ENCODE measurements at places on chromosomes 1 and 21.

DNA sequence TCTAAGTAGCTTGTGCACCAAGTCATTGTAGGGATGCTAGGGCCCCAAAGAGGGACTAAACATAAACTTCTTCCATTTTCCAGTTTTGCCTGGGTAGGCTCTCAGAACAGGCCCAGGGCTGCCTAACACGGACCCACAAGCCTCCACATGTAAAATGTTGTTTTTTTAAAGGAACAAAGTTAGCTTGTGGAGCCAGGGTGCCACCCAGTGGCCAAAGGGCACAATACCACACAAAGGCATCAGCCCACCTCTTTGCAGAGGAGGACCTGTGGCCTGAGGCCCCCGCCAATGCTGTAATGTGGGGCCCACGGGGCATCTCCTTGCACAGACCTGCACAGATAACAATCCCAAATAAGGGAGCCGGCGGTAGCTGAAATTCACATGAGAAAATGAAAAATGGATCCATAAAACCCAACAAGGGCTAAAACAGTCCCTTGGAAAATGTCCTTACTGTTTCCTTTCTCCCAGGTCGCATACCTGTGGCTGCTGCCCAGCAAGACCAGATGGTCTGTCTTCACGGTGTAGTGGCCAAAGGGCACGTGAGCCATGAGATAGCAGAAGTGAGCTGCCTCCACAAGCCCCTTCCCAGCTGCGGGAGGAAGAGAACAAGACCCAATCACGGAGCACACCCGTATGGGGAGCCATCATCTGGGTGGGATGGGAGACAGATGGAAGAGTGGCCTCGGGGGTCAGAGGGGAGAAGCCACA is 23.8 kb downstream of the SEC16B start:
- DNase-seq: peak; percentile 53

- no peak for DNase-seq
Measured at GRCh38 chr21:45098867-45099266, 24.5 kb downstream of the ADARB1 start.

DNA sequence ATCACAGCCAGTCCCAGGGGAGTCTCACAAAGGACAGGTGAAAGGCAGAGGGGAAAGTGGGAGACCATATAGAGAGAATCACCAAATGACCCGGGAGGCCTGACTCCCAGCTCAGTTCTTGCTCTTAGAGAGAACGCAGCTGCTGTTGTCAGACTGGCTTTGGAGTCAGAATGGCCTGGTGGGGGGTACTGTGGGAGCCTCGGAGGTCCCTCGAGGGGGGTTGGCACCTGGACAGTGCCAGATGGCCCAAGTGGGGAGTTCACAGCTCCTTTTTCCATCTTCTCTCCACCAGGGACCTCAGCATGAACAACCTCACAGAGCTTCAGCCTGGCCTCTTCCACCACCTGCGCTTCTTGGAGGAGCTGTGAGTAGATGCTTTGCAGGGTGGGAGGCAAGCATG is 31.5 kb downstream of the LGR6 start:
- DNase-seq: no peak

DNA sequence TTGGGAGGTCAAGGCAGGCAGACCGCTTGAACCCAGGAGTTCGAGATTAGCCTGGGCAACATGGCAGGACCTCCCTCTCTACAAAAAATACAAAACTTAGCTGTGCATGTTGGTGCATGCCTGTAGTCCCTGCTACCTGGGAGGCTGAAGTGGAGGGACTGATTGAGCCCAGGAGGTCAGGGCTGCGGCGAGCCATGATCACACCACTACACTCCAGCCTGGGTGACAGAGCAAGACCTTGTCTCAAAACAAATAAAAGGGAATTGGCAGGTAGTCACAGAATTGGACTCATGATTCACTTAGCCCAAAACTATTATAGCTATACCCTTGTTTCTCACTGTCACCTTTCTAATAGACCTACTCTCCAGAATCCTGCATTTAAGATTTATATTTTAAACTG is 5.5 kb downstream of the TADA1 start:
- DNase-seq: no peak

DNA sequence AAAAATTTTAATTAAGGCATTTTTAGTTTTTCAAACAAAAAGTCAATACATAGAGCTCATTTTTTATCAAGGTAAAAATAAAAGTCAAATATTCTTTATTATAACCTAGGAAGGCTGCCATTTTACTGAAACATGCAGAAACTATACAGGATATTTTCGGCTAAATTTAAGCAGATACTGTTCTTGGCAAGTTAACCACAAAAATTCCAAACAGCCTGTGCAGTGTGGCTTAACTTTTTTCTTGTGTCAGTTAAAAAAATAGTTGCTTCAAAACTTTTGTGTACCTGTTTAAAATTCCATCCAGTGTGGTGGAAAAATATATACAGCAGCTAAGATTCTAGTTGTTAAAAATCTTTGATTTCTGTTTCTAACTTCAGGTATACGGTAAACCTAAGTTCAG is 135.0 kb downstream of the ATP5PO start:
- no peak for DNase-seq

GRCh38 chr1:70008660-70009059 is 196.7 kb downstream of the LRRC40 start:
- DNase-seq: no peak

GRCh38 chr1:34924759-34925555 is 4.5 kb downstream of the DLGAP3 start:
- DNase-seq: peak; percentile 33

GRCh38 chr1:164834641-164835040 is 275.7 kb downstream of the PBX1 start:
- no peak for DNase-seq

DNA sequence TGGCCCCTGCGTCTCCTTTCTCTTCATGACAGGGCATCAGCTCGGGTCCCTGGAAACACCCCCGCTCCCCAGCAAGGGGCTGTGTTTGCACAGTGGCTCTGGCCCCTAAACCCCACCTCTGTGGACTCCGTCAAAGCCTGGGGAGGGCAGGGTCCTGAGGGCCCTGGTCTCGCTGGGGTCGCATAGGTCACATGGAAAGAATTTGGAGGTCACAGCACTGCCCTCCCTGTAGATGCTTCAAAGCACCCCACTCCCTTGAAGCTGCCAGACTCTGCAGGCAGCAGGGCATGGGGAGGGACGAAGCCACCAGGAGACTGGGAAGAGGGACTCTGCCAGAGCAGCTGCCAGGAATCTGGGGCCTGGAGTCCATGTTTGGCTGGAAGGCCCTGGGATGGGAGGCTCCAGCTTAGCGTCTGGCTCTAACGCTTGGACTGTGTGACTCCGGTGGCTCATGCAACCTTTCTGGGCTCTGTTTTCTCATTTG is 36.6 kb upstream of the ECE1 start:
- no peak for DNase-seq

DNA sequence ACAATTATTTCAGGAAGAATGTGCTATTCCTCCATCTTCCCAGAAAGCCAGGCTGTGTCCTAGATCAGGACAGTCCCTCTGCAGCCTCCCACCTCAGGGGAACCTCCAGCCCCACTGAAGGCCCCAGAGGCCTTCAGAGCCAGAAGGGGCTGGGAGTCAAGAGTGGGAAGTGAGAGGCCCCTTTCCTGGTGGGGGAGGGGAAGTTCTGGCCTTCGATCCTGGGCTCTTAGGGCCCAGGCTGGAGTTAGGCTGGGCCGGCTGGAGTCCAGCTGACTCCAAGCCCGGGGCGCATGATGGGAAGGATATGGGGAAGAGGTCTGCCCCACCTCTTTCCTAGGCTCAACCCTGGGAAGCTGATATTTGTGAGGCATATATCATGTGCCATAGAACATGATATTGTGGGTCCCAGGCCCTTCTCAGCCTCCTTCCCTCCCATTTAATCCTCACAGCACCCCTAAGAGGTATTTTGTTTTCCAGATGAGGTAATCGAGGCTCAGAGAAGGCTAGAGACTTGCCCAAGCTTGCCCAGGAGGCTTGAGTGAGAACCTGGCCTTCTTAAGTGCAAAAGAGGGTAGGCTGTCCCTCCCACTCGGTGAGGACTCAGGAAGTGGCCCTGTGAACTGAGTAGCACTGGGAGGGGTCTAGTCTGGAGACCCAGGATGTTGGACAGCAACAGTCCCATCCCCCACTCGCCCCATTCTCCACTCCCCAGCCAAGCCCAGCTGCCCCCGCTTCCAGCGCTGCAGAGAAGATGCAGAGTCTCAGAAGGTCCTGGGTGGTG is 18.6 kb upstream of the HSPG2 start:
- no peak for DNase-seq

- no peak for DNase-seq
Measured at GRCh38 chr1:42737986-42738677, 1.9 kb downstream of the CLDN19 start.

- no peak for DNase-seq
Measured at GRCh38 chr1:88035578-88035977, 648.5 kb upstream of the PKN2 start.

DNA sequence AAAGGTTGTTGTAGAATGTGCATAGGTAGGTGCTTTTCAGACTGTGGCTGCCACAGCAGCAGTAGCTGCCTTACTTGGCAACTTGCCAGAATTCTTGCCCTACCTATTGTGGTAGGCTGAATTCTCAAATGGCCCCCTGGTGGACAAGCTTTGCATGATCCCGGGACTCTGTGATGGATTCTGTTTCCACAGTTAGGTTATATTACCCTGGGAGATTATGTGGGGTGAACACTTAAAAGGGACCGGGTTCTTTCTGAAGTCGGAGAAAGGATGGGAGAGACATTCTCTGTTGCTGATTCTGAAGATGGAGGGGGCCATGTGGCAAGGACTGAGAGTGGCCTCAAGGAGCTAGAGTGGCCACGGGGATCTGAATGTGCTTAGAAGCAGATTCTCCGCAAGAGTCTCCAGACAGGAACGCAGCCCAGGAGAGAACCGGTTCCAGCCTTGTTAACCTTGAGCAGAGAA is 32.1 kb upstream of the KCNE1 start:
- peak; percentile 68 for DNase-seq

DNA sequence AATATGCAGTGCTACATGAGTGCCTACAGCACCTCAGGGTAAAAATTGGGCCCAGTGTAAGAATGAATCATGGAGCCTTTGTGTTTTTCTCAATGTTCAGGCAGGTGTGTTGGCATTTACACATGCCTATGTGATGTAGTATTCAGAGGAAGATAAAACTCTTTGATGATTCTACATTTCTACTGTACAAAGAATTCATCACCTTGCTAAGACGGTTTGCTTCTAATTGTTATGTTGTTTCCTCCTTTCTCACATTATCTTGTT is 867.3 kb downstream of the TTLL7 start:
- no peak for DNase-seq

DNA sequence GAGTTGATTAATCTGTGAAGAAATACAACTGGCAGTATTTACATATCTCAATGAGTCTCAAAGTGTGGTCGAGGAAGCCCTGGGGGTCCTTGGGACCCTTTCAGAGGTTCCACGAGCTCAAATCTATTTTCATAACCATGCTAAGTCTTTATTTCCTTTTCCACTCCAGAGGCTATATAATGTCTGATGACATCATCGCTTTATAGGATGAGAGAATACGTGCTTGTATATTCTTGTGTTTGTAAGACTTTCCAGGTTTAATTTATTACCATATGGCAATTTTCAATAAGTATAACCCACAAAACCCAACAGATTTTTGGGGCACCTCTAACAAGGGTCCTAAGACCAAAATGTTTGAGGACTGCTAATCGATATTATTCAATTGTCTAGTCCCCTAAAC is 1.4 kb upstream of the SLC19A2 start:
- no peak for DNase-seq

- DNase-seq: no peak
Measured at GRCh38 chr1:3454811-3455618, 550 bp downstream of the ARHGEF16 start.

GRCh38 chr1:218863987-218864386 is 309.7 kb upstream of the LYPLAL1 start:
- DNase-seq: no peak

DNA sequence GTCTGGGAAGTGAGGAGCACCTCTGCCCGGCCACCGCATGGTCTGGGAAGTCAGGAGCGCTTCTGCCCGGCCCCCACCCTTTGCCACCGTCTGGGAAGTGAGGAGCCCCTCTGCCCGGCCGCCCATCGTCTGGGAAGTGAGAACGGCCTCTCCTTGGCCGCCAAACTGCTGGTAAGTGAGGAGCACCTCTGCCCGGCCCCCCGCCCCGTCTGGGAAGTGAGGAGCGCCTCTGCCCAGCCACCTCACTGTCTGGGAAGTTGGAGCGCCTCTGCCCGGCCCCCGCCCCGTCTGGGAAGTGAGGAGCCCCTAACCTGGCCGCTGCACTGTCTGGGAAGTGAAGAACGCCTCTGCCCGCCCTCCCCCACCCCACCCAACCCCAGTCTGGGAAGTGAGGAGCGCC is 22.6 kb downstream of the KCNH1 start:
- no peak for DNase-seq

GRCh38 chr1:55773211-55773940 is 558.2 kb upstream of the USP24 start:
- DNase-seq: no peak

GRCh38 chr1:239537795-239538194 is 151.4 kb downstream of the CHRM3 start:
- DNase-seq: no peak

- DNase-seq: no peak
Measured at GRCh38 chr1:101188331-101188730, 48.5 kb upstream of the S1PR1 start.

GRCh38 chr1:10065760-10066159 is 33.0 kb downstream of the UBE4B start:
- DNase-seq: no peak

- peak; percentile 51 for DNase-seq
Measured at GRCh38 chr1:16076031-16076864, 2.8 kb upstream of the FAM131C start.

GRCh38 chr21:31279214-31279613 is 64.8 kb downstream of the TIAM1 start:
- DNase-seq: no peak

DNA sequence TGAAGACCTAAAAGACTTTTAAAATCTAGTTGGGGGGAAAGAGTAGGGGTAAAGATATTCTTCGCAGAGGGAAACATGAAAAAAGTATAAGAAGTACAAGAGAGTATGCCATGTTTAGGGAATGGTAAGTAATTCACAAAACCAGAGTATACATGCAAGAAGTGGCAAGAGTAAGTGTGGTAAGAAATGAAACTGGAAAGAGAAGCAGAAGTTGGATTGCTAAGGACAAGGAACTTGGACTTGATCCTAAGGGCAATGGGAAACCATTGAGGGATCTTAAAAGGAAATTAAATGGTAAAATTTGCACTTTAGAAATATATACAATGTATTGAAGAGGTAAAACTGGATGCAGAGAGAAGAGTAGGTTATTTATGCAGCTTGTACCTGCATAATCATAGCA is 9.2 kb upstream of the ZNF644 start:
- no peak for DNase-seq

GRCh38 chr1:152325111-152325510 is at the start of gene FLG:
Gene FLG, minus strand, starts transcription at chr1:152325239. Its CDS starts 9,783 bp downstream, at chr1:152315456.
- no peak for DNase-seq

- DNase-seq: no peak
Measured at GRCh38 chr1:93574991-93575390, 106.6 kb downstream of the BCAR3 start.

- no peak for DNase-seq
Measured at GRCh38 chr1:165473081-165473480, 28.2 kb upstream of the RXRG start.
